ENCODE measurements at places on chromosomes 11 and 22.
A peak's percentile ranks its signal among the peaks of the same experiment; 100 is the strongest.

DNA sequence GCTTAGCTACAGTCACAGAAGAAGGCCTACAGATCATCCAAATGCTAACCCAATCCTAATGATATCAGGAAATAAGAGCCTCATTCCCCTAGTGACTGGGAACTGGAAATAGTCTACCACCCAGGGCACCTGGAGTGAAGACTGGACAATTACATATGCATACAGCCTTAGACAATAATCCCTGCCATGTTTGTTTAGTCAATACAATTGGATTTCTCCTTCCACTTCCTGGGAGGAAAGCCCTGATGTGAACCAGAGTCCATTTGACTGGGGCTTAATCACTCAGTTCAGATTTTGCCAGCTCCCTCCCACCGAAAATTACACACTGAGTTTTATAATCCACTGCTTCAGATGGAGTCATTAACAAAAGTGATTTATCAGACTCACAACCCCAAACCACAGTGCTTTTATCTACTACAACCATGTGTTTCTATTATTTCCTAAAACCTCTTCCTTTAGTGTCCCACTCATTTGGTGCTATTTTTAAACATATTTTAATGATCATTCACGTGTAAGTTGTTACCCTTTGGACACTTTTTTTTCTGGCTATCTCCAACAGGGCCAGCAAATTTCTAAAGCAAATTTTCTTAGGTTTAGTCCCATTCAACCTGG, 29.9 kb downstream of the CWF19L2 start:
- no peak for DNase-seq

GRCh38 chr22:20882855-20883254, 24.0 kb downstream of the SNAP29 start:
- no peak for DNase-seq

GRCh38 chr11:121367001-121367843, 74.7 kb downstream of the SC5D start:
- peak; percentile 59 for DNase-seq

DNA sequence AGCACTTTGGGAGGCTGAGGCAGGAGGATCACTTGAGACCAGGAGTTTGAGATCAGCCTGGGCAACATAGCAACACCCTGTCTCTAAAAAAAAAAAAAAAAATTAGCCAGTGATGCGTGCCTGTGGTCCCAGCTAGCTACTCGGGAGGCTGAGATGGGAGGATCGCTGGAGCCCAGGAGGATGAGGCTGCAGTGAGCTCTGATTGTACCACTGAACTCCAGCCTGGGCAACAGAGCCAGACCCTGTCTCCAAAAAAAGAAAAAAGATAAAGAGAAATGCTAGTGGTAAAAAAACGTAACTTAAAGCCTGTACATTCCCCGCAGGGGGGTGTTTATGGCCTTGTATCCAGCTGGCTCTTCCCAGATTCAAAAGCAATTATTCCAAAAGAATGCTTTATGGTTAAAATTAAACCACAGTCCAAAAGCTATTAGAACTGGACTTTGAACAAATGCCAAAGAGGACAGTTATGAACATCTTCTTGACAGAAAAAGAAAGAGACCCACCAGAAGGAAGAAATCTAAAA, 16.4 kb upstream of the SNX32 start:
- no peak for DNase-seq

- no peak for DNase-seq
Measured at GRCh38 chr11:20493340-20493739, 105.8 kb downstream of the PRMT3 start.

DNA sequence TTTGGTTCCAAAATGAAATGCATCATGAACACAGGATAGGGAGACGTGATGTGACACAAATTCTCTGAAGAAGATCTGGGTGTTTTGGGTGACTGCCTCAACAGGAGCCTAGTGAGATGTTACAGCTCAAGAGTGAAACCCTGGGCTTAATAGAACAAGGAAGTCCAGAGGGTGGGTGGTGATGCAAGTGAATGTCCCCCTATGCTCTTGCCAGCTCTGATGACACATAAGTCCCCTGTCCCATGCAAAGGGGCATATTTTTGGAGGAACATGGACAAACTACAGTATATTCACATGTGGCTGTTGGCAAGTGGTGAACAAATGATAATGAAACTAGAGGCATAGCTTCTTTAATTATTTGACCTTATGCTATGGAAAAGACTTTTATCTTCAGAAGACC, 9.2 kb downstream of the CRTAM start:
- DNase-seq: no peak

GRCh38 chr22:44917372-44918165, 92.2 kb downstream of the PHF21B start:
- DNase-seq: no peak

DNA sequence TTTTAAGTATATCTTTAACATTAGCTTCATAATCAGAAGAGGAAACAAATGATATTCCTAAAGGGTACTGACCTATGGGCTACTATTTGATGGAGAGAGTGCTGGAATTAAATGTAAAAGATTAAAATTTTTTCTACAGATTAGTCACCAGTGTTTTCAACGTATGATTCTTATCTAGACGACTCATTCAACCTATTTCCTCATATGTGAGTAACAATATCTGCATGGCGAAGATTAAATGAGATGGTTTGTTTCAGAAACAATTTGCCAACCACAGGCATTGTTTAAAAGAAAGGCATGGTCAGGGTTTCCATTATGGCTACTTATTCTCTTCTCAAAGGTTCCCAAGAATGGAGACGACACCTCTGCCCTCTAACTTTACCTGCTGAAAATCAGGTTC, 20.4 kb downstream of the OR56B4 start:
- no peak for DNase-seq

GRCh38 chr11:108994887-108995286, 330.0 kb downstream of the DDX10 start:
- DNase-seq: no peak

DNA sequence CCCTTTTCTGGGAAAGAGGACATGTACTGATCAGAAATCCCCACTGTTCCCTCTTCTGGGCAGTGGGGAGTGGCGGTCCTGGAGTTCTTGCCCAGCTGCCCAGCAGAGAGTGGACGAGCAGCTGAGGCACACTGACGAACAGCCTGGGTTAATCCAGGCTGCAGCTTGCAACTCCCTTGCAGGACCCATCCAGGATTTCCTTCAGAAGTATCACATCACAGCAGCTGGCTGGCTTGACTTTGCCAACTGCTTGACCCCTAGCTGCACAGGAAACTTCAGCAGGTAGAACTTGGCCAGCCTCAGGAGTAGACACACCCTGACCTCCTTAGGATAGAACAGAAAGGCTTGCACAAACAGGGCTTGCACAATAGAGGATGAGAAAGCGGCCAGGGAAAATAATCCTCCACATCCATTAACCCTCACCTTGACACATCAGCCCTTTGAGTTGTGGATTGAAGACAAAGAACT, 27.9 kb upstream of the FZD4 start:
- DNase-seq: no peak

- DNase-seq: no peak
Measured at GRCh38 chr22:22579869-22580604, 21.0 kb upstream of the PRAME start.

DNA sequence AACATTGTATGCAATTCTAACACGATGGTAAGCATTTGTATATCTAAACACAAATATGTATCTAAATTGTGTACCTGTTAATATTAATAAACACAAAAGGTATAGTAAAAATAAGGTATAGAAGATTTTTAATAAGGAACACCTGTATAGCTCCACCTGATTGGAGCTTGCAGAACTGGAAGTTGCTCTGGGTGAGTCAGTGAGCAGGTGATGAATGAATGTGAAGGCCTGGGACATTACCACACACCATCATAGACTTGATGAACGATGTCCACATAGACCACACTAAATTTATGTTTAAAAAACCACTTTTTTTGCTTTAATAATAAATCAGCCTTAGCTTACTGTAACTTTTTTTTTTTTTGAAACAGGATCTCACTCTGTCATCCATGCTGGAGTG, 97.6 kb upstream of the CLMP start:
- no peak for DNase-seq

DNA sequence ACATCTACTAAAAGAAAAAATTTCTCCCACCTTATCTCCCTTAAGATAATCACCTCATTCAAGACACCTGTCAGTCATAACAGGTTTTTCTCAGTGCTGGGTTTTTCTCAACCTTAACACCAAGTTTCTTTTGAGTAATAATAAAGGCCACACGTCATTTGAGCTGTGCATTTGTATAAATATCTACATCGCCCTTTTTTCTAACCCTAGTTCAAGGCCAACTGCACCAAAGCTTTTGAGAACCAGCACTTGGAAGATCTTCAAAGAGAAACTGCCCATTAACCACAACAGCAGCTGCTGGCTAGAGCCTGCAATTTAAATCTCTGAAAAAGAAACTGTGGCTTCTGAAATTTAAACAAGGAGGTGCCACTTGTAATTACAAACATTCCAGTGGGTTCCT, 6.9 kb downstream of the CADM1 start:
- no peak for DNase-seq

- no peak for DNase-seq
Measured at GRCh38 chr22:29263791-29264276, 3.9 kb downstream of the RHBDD3 start.

DNA sequence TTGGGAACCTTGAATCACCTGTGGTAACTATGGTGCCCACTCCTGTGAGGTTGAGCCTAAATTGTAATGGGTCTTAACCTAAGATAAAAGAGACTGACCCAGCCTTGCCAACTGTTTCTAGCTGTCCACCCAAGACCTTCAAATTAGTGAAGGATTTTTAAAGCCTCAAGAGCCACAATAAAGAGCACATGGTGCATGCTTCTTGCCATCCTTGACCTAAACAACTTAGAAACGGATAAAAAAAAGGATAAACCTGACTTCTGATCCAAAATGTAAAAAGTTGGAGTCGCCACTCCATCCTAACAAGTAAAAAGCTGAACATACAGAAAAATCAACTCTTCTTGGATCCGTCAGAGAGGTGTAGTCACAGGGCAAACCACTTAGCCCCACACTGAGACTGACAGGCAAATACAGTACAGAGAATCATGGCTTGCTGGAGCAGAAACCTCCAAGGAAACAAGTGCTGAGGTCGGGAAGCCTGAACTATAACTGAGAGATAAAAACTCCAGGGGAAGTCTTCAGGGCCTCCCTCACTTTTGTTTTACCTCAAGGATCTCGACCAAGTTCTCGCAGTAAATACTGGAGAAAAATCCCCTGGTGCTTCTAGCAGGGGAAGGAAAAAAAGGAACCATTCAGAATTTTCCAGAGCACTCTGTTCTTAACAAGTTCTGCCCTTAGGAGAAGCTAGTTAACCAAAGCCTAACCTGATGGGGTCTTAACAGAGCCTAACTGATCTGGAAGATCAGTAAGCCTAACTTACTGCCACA, 16.3 kb downstream of the ENTHD1 start:
- DNase-seq: no peak

- DNase-seq: no peak
Measured at GRCh38 chr22:43270314-43270908, 72.8 kb downstream of the SCUBE1 start.

DNA sequence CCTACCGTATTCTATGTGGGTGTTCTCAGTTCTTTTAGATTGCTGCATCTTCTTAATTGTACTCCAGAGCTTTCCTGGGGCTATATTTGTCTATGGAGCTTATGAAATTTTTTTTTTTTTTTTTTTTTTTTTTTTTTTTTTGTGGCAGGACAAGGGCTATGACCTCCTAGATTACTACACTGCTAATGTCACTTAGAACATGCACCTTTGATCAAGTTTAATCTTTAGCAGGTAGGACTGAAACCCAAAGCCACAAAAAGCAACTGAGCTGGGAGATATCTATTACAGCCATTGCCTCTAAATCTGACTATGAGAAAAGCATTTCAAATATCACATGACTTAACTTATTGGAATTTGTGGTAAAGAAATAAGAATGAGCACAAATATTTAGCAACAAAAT, 21.7 kb upstream of the ABTB2 start:
- no peak for DNase-seq

All from stimulated activated naive B cell treated with anti-CD40 and anti-IgM and Interleukin-4, amounts not matched to agents 10 μg/mL and 1 μg/mL and 100 μg/mL, for 72 hours (primary cell).